ENCODE measurements at places on chromosomes 3 and 15.

DNA sequence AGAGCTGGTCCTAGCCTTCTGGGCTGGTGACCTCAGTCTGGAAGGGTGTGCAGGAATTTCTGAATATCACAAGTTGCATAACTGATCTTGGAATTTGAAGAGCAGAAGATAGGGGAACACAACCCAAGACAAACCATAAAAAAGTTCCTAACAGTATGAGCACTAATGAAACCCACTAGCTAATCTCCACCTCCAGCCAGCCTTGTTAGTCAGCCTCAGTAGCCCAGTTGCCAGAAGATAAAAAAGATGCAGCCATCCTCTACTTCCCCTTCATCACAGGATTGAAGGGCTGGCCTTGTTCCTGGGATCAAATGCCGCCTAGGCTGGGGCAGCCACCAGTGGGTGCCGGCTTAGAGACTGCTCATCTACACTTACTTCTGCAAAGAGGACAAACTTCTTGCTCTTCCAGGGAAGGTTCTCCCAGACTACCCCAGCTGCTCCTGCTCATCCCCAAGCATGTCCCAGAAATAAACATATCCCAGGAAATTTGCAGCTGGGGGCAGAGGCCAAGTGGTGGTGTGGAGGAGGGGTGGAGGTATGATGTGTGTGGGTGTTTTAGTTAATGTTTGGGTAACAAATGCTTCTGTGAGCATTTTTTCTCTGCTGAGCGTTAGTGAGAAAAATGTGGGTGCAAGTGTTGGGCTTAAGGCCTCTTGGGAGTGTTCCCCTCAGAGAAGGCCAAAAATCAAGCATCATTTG lies 9.2 kb upstream of the ITGA11 start:
- no peak for DNase-seq

- DNase-seq: no peak
Measured at GRCh38 chr3:64163755-64164148, 61.5 kb downstream of the PRICKLE2 start.

DNA sequence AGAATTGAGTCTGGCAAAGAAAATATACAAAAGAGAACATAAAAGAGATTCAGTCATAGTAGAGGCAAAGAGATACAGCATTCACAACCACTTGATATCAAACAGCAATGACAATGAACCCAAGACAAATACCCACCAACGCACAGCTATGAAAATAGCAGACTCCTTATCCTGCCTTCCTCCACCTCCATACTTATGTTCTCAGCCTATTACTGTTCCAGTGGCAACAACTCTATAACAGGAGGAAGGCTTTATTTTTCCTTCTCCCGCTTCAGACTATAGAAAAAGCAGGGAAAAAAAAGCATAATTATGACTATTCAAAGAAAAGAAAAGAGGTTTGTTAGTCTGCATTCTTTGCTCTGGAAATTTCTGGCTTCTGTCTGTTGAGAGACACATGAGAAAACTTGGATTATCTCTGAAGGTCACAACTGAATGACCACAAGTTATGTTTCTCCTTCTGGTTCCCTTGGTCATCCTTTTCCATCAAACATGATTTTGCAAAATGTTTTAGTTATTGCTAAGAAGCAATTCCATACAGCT lies 81.2 kb upstream of the PLXND1 start:
- DNase-seq: no peak

DNA sequence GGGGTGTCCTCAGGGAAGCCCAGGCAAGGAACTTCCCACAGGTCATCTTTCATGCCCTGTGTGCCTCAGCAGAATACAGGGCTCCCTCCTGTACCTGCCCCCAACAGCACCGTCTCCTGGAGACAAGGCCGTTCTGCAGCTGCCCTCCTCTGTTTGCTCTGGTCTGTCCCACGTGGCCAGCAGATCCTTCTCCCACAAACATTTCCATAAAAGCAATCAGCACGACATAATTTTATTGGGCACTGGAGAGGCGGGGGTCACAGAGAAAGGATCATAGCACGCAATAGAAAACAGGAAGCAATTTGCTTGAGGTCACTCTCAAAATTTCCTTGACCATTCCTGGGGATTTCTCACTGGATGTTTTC lies 29.4 kb downstream of the STARD5 start:
- no peak for DNase-seq

- DNase-seq: no peak
Measured at GRCh38 chr3:197913641-197914380, 36.2 kb upstream of the RPL35A start.

DNA sequence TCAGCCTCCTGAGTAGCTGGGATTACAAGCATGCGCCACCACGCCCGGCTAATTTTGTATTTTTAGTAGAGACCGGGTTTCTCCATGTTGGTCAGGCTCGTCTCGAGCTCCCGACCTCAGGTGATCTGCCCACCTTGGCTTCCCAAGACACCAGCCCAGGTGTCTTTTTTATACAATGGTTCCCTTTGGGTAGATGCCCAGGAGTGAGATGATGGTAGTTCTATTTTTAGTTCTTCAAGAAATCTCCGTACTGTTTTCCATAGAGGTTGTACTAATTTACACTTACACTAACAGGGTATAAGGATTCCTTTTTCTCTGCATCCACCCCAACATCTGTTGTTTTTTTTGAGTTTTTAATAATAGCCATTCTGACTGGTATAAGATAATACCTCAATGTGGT lies 94.3 kb downstream of the IGF2BP2 start:
- DNase-seq: no peak

DNA sequence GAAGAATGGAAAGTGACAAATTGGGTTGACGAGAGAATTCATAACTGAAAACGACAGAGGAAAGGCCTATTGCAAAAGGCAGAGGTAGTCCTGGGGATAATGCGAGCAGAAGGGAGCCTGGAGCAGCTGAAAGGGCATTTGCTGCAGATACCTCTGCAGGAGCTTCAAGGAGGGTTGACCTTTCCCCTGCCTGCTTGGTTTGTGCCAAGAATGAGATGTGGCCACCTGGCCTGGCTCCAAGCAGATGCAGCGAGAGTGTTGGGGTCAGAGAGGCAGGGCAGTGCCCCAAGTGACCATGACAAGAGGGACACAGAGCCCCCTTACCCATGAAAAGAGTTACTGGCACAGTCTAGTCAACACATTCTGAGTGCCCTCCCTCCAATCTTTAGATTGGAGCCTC lies 43.5 kb downstream of the SLC41A3 start:
- no peak for DNase-seq

GRCh38 chr3:171976526-171976925 lies 62.9 kb upstream of the FNDC3B start:
- DNase-seq: no peak

GRCh38 chr3:45987368-45988291 lies 8.0 kb downstream of the FYCO1 start:
- DNase-seq: no peak

DNA sequence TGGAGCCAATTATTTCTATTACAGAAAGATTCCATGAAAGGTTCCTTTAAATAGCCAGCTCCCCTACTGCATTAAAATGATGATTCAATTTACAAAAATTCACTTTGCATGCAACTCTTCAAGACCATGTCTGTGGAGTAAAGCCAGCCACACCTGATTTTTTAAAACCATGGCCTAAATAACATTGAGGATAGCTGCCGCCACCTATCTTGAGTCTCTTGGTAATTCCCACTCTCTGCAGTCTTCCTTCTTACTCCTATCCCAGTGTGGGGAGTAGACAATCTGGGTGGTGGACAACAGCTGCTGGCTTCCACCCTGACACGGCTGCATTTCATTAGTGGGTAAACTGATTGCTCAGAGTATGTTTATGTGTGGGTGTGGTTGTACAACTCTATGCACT lies 10.7 kb downstream of the LRTM1 start:
- DNase-seq: no peak

DNA sequence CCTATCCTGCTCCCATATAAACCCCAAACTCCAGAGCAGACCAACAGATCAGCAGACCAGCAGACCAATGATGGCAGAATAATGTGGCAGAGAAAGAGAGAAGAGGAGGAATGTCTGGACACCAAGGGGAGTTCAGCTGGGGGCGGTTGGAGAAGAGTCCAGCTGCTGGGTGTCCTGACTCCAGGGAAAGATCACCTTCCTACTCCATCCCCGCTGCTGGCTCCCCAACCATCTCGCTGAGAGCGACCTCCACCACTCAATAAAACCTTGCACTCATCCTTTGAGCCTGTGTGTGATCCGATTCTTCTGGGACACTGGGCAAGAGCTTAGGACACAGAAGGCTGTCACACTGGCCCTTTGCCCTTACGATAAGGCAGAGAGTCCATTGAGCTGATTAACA lies 12.8 kb upstream of the PLAAT1 start:
- DNase-seq: no peak

DNA sequence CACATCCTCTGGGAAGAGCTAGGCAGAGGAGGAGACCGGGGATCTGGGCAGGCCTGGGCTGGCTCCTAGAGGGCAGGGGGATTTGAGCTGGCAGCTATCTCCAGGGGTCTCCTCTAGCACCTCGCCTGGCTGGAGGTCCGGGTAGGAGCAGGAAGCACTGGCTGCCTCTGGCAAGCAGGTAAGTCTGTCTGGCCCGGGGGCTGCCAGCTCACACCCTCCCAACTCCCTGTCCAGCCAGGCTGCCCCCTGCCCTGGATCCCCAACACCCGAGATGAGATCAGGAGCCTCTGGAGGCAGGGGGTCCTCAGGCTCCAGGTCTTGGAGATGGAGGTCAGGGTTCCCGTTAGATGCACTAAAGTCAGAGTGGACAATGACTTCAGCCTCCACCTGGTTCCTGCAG lies 6.2 kb upstream of the IGDCC3 start:
- DNase-seq: no peak

GRCh38 chr15:75843678-75844581 lies 683 bp downstream of the UBE2Q2 start:
- DNase-seq: peak; percentile 38

GRCh38 chr3:31132132-31132769 lies 237.8 kb upstream of the GADL1 start:
- DNase-seq: no peak

DNA sequence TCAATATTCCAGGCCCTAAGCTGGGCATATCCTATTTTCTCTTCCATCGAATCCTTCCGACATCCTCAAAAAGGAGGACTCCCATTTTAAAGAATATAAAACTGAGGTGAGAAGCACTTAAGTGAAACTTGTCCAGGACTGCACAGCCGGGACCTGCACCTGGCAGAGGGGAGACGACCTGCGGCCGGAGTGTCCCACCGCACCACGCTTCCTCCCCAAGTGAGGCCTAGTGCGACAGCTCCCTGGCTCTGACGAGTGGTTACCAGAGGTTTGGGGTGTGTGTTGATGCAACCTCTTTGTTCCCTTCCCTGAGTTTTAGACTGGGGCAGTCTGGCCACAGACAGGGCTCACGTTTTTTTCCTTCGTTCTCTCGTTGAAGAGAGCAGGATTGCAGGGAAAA lies 24.9 kb upstream of the ATP2B2 start:
- DNase-seq: no peak

GRCh38 chr3:66527246-66527645 lies 26.4 kb upstream of the LRIG1 start:
- no peak for DNase-seq

DNA sequence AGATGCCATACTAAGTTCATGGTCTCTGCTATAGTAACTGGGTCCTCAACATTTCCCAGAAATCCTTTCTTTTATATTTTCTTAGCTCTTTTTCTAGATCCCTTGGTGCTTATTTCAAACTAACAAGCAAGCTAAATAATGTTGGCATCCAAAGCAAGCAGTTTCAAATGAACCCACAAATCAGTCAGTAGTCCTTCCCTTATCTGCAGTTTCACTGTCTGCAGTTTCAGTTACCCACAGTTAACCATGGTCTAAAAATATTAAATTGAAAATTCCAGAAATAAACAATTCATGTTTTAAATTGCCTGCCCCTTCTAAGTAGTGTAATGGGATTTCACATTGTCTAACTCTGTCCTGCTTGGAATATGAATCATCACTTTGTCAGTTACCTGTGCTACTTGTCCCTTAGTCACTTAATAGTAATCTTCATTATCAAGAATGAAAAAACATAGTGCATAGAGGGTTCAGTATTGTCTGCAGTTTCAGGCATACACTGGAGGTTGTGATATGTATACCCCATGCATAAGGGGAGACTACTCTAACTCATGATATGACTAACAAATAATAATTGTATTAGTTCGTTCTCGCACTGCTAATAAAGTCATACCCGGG lies 633.7 kb downstream of the MECOM start:
- DNase-seq: no peak

GRCh38 chr3:149536429-149536828 lies 61.9 kb downstream of the TM4SF4 start:
- DNase-seq: no peak

DNA sequence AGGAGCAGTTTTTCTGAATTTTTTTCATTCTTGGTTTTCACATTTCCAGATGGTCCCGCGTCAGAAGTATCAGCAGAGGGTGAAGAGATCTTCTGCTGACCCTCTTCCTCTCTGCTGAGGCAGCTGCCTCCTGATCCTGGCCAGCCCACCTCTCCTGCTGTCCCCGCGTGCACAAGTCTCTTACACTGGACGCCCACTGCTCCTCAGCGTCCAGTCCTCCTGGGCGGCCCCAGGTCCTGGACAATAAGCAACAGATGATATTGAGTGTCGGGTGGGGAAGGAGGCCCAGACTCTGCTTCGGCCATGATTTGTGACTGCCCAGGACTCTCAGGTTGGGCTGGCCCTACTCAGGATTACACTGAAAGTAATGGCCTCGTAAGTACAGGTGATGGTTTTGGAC lies 50.1 kb downstream of the KLHL25 start:
- no peak for DNase-seq

DNA sequence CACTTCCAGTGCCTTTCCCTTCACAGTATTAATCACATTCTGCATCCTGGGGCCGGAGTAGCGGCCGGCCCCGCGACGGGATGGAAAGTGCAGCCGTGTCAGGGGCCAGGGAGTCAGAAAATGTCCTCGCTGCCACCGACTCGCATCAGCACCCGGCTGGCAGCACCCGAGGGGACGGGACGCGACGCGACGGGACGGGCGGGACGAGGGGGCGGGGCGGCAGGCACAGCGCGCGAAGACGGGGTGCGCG lies 353 bp downstream of the ATG3 start:
- DNase-seq: peak; percentile 53

DNA sequence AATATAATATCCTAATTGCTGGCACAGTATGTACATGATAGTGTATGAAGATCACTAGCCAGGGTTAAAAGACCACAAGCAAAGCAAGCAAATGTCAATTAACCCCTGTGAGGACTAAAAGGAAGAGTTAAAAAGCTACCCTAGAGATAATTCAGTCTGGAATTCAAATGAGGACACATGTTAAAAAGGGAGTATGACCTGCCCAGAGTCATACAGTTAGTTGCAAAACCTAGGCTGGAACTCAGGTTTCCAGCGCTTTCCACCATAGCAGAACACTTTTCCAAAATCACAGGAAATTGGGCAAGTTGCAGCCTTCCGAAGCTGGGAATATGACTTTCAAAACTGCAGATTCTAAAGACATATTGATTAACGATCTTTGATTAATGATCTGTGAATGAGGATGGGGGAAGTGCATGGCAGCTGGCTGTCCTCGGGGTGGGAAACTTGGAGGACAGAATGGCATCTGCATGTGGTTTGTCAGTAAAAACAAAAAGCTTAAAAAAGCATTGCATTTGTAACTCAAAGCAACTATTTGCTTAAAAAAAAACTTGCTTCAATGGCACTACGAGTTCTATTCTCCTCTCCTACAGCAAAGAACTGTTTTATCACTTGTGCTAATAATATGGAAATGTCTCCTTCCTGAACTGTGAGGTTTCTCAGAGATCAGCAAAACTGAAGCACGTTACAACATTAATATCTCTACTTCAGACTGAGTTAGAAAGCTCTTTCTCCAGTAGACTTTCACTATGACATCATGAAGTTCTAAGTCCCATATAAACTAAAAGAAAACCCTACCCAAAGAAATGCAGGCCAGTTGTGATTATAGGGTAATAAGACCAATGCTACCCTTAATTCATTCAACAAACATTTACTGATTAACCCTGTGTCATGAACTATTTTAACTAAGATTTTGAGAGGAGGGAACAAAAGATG lies 46.2 kb downstream of the IGSF11 start:
- no peak for DNase-seq

- DNase-seq: no peak
Measured at GRCh38 chr15:73150831-73151230, 98.6 kb downstream of the NEO1 start.
